ENCODE measurements at places on chromosomes 3 and 15. TPM values are rescaled to one million over a fixed set of nuclear protein-coding genes. Genes with fewer than 3 reads are reported as not detected.

Gene RASL12
- total RNA-seq, result not detected

Gene LSAMP
- not detected for total RNA-seq

Gene FAM107A
- total RNA-seq, result 0.29 TPM

Gene IGDCC3
- total RNA-seq, result not detected

Gene PROK2
- total RNA-seq, result not detected

Gene GATA2
- 26.8 TPM for total RNA-seq

Gene CSTA
- total RNA-seq, result not detected

Measured in PC-3 (cell line).